ENCODE measurements at places on chromosomes 13 and 19. TPM values are rescaled to one million over a fixed set of nuclear protein-coding genes. Genes with fewer than 3 reads are reported as not detected.

The WTIP gene
- 0.29 TPM for total RNA-seq

The SYNGR4 gene
- not detected for total RNA-seq

DNA sequence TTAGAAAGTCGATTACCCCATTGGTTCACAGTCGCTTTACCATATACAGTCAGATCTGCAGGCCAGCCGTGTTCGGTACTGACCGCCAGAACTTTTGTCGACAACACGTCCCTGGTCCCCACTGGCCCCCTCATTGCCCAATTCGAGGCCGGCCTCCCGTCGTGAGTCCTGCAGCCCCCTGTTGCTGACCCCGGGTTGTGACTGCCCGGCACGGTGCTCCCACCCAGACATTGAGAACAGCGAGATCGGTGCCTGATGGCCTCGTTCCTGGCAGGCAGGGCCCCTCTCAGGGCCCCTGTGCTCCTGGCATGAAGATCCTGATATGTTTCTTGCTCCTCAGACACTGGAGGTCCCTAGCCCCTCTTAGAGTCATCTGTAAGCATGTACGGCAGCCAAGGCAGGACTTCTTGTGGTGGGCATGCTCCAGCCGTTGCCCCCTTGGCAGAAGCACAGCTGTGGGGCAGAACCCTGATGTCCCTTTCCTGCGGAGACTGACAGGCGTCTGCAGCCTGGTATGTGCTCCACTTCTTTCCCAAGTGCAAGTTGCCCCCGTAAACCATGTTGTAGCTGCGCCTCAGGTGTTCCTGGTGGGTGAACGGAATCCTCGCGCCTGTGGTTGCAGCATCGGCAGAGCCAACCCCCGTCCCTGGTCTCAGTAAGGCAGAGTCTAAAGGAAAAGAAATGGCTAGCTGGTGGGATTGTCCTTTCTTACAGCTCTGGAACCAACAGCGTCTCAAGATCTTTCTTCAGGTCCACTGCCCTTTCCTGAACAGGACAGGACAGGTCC, 123.2 kb upstream of the SPACA7 start:
- no peak for DNase-seq

- DNase-seq = peak; percentile 39
These were observed 13.3 kb upstream of the LEUTX start for GRCh38 chr19:39765091-39766076.

DNA sequence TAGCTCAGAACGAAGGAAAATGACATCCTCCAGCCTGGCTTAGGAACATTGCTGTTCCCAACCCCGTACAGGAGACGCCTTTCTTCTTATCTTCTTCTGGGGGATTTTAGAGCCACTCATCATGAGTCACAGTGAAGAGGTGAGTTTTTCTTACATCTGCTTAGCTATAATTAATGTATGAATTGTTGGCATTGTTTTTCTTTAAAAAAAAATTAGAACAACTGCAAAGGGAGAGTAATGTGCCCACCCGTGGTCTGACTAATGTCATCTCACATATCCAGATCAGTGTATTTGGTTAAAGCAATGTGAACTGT, 310.6 kb upstream of the TSHZ3 start:
- DNase-seq = no peak

DNA sequence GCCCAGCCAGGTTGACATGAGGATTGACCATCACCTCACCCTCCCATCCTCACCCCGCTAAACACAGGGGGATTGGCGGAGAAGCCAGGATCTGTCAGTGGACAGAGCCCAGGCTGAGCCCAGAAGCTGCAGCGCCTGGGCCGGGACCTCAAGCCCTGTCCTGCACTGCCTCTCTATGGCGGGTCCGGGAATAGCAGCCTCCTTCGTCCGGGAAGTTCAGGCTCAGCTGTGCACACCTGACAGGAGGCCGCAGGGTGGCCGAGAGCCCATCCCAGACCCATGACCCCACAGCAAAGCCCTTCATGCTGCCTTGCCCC, 67.8 kb downstream of the SPACA7 start:
- no peak for DNase-seq

- no peak for DNase-seq
These were observed 56.2 kb downstream of the ABCC4 start for GRCh38 chr13:95245071-95245470.

- no peak for DNase-seq
These were observed 48.0 kb upstream of the RCBTB2 start for GRCh38 chr13:48580896-48581295.

- DNase-seq = no peak
These were observed 199.6 kb downstream of the OXGR1 start for GRCh38 chr13:96794669-96795068.

GRCh38 chr13:112058941-112059340, 8.0 kb upstream of the SOX1 start:
- DNase-seq = no peak

Data from naive thymus-derived CD8-positive, alpha-beta T cell (primary cell).